ENCODE measurements at places on chromosomes 5 and 9. TPM values are rescaled to one million over a fixed set of nuclear protein-coding genes. Genes with fewer than 3 reads are reported as not detected.

GRCh38 chr9:108812396-108813025 is 43.3 kb downstream of the ACTL7B start:
- no peak for ATAC-seq

GRCh38 chr9:94705162-94705702 is 21.3 kb upstream of the AOPEP start:
- ATAC-seq, result no peak

DNA sequence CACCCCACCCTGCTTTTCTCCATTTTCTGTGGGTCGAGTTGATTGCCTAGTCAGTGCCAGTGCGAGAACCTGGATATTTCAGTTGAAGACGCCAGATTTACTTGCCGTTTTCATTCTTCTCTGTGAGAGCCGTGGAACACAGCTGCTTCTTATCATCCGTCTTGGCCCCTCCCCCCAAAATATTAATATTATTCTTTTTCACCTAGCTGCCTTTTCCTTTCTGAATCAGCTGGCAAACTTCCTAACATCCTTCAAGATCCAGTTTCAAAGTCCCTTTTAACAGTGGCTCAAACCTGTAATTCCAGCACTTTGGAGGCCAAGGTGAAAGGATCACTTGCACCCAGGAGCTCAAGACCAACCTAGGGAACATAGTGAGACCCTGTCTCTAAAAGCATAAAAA is 117.1 kb upstream of the RASA1 start:
- ATAC-seq, result no peak

- ATAC-seq, result no peak
Observed at GRCh38 chr9:114592356-114592755, 4.8 kb downstream of the ATP6V1G1 start.

- no peak for ATAC-seq
Observed at GRCh38 chr5:133203317-133204305, 151.8 kb downstream of the HSPA4 start.

- ATAC-seq, result no peak
Observed at GRCh38 chr5:36242534-36243485, 1.1 kb upstream of the NADK2 start.

- no peak for ATAC-seq
Observed at GRCh38 chr5:95939465-95939864, 22.2 kb downstream of the ELL2 start.

DNA sequence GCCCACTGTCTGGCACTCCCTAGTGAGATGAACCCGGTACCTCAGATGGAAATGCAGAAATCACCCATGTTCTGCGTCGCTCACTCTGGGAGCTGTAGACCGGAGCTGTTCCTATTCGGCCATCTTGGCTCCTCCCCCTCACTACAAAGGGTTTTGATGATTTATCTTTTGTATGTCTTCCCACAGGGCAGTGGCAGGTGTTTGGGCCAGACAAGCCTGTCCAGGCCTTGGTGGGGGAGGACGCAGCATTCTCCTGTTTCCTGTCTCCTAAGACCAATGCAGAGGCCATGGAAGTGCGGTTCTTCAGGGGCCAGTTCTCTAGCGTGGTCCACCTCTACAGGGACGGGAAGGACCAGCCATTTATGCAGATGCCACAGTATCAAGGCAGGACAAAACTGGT is 9.4 kb downstream of the BTNL8 start:
- ATAC-seq, result no peak

GRCh38 chr9:114823441-114823840 is 17.6 kb upstream of the TNFSF15 start:
- ATAC-seq, result no peak

The HSD17B3 gene
- total RNA-seq, result 0.40 TPM

The TMEM215 gene
- total RNA-seq, result not detected

The EFNA5 gene
- total RNA-seq, result 2.4 TPM

The IL9 gene
- not detected for total RNA-seq

The SNCAIP gene
- 1.1 TPM for total RNA-seq

The PLGRKT gene
- total RNA-seq, result 13.6 TPM

The SHOC1 gene
- not detected for total RNA-seq

Measured in gastroesophageal sphincter (tissue), 4 donors.